H1 (cell line): ENCODE measurements at places on chromosomes 1 and 21.

DNA sequence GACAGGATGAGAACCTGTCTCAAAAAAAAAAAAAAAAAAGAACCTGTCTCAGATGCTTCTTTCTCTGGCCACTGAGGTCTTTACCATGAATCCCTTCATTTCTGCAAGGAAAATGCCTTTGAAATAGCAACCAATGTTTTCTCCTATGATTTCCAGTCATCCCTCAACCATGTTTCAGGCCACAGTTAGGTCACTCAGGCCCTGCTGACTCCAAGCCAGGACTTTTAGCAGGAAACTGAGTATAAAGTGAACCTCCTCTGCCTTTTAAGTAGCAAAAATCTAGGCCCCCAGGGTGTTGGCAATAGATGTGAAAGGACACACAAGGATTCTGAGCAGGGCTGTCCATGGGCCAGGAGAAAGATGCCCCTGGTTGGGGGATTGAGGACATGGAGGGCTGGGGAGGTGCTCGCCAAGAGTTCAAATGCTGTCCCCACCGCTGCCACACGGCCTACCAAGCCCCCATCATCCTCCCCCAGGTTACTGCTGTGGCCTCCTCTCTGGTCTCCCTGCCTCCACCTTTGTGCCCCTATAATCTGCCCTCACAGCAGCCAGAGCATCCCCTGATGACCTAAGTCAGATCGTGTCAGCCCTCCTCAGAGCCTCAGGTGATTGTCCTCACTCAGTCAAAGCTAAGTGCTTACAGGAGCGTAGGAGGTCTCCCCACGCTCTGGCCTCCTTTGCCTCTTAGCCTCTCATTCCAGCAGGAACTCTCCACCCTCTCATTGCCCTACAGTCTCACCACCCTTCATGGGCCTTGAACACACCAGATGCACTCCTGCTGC is 54.6 kb downstream of the MATN1 start:
- no peaks in the 10 kb centered on the region for H3K27me3 ChIP-seq
- no peak for DNase-seq
- no peaks in the 10 kb centered on the region for H3K36me3 ChIP-seq
- no peak overlapping the region for H3K27ac ChIP-seq

DNA sequence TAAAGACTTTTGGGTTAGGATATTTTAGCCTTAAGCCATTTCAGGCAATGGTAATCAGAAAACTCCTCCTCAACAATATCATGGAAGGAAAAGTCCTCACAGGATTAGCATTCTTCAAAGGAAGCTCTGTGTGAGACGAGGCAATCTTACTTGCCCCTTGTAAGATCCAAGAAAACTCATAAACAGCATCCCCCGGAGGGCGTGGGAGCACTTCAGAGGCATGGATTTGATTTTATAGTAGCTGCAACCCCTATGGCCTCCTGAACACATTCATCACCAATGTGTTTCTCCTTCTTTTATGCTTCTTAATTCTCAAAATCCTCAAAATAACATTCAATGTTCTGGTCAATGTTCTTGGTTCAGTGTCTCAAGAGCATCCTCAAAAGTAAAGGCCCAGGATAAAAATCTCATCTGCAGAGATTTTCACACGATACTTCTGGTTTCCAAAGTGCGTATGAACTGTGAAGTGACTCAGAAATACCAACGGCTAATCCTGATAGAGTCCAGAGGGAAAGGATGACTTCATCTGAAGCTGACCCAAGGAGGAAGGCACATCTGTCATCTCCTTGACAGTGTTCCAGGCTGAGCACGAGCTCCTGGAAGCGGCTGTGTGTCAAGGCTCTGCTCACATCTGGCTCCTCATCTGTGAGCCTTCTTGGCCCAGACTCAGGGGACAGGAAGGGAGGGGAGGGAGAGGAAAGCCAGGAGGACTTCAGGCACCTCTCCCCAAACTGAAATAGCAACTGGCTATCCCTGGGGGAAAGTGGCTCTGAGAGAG is 49.3 kb upstream of the PSEN2 start:
- H3K27me3 ChIP-seq: no peaks in the 10 kb centered on the region
- H3K36me3 ChIP-seq: no peaks in the 10 kb centered on the region
- no peak overlapping the region for H3K27ac ChIP-seq
- H3K4me3 ChIP-seq: no peak overlapping the region
- no peaks in the 10 kb centered on the region for H3K4me1 ChIP-seq

DNA sequence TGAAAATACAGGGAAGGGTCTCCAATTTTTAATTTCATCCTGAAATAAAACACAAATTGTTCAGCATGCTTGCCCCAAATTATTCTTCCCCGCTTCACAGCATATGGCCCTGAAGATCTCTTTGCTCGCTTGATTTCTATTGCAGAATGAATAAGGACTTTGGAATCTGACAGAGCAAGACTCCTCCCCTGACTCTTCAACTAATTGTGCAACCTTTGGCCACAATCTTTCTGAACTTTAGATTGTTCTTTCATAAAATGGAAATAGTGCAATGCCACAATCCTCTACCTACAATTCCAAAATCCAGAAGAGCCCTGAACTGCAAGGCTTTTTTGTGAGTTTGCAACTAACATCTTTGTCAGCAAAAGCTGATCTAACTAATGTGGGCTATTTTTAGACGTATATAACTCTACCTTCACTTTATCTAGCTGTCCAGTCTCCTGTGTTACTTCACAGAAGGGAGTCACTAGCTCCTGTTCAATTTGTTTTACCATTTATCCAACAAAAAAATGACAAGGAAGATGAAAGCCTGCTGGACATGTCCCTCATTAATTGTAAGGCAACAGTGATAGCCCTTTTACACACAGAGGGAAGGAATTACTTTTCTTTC is 13.4 kb downstream of the RNASEL start:
- no peak overlapping the region for H3K4me3 ChIP-seq
- H3K27ac ChIP-seq: no peak overlapping the region
- H3K36me3 ChIP-seq: no peaks in the 10 kb centered on the region
- no peak for DNase-seq
- H3K27me3 ChIP-seq: no peaks in the 10 kb centered on the region

- no peak overlapping the region for H3K27ac ChIP-seq
- no peak overlapping the region for H3K4me3 ChIP-seq
- no peaks in the 10 kb centered on the region for H3K36me3 ChIP-seq
- H3K4me1 ChIP-seq: peaks cover 7% of the 10 kb centered on the region
- no peak for DNase-seq
Measured at GRCh38 chr1:41418857-41419583, 57.8 kb downstream of the FOXO6 start.

GRCh38 chr1:225329041-225329440 is 98.8 kb downstream of the LBR start:
- H3K4me1 ChIP-seq: no peaks in the 10 kb centered on the region
- DNase-seq: no peak
- H3K36me3 ChIP-seq: no peaks in the 10 kb centered on the region
- H3K27ac ChIP-seq: no peak overlapping the region
- no peaks in the 10 kb centered on the region for H3K27me3 ChIP-seq

DNA sequence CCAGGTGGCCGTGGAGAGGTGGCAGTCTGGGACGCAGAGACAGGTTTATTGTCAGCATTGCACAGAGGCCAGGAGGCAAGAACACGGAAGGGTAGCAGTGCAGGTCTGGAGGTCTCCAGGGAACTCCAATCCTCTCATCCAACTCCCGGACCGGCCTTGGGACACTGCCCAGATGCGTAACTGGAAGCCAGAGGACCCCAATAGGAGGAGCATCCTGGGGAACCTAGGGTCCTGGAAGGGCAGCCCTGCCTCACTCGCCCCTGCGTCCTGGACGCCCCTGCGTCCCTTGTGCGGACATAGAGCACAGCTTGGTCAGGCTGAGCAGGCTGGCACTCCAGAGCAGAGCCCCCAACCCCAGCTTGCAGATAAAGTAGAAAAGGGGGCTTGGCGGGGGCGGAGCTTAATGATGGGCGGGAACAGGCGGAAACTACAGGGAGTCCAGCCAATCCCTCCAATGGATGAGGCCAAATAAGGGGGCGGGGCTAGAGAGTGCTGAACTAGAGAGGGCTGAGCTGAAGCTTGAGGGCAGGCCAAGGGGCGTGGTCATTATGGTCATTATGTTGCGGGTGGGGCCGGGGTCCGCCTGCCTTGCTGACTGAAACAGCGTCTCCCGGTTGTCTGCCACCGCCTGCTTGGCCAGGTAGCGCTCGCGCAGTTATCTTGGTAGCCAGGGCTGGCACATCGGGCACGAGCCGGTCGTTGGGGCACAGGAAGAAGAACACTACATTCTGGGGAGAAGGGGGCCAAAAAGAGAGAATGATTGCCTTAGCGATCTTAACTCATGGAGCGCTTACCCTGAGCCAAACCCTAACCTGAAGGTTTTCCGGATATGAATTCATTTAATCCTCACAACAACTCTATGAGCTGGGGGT is 3.7 kb upstream of the ARHGEF19 start:
- H3K4me3 ChIP-seq: peak overlapping the region; percentile 24; the same call in 1 of the 2 replicates
- no peaks in the 10 kb centered on the region for H3K36me3 ChIP-seq
- peak; percentile 95 for DNase-seq
- peaks cover 21% of the 10 kb centered on the region for H3K4me1 ChIP-seq
- H3K27ac ChIP-seq: no peak overlapping the region

DNA sequence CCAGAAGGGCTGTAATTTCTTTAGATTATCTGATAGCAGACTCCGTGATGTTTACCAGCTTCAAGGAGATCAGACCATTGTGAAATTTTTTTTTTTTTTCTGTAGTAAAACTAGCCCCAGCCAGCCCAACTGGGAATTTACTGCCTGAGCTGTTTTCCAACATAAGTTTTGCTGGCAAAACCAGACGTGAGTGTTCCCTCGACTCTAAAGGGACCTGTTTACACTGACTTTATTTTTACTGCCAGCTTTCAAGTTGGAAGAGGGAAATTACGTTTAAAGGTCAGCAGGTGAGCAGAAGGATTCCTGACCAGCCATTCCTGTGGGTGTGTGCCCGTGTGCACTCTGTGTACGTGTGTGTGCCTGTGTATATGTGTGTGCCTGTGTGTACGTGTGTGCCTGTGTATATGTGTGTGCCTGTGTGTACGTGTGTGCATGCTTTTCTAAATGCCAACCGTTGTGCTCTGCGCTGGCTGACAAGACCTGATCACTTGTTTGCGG is 374 bp downstream of the MAB21L3 start:
- peaks cover 1% of the 10 kb centered on the region for H3K27me3 ChIP-seq
- no peak for DNase-seq
- H3K4me1 ChIP-seq: no peaks in the 10 kb centered on the region
- no peaks in the 10 kb centered on the region for H3K36me3 ChIP-seq
- H3K27ac ChIP-seq: no peak overlapping the region

- no peak overlapping the region for H3K27ac ChIP-seq
- no peak overlapping the region for H3K4me3 ChIP-seq
- H3K36me3 ChIP-seq: no peaks in the 10 kb centered on the region
- no peaks in the 10 kb centered on the region for H3K27me3 ChIP-seq
- DNase-seq: no peak
Measured at GRCh38 chr1:157194731-157195520, 56.7 kb upstream of the ETV3 start.

- no peaks in the 10 kb centered on the region for H3K27me3 ChIP-seq
- peaks cover 15% of the 10 kb centered on the region for H3K36me3 ChIP-seq
- peak overlapping the region; percentile 69; the same call in 1 of the 2 replicates for H3K27ac ChIP-seq
- H3K4me3 ChIP-seq: peak overlapping the region; percentile 49
Measured at GRCh38 chr1:16145662-16146278, 10.1 kb downstream of the EPHA2 start.

DNA sequence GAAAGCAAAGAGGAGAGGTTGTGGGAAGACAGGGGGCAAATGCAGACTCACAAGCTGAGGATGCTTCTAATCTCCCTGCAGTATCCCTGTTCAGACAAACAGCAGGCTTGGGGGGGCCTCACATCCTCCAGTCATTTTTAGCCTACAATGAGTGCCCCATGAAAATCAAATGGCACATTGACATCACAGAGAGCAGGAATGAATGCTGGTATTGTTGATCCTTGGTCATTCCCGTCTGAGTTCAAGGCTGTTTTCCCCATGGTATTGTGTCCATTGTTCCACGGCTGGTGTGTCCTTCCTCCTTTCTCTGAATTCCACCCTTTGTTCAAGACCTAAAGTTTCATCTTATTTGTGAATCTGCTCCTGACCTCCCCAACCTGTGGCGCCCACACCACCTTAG is 545.6 kb downstream of the AJAP1 start:
- H3K4me3 ChIP-seq: no peak overlapping the region
- no peaks in the 10 kb centered on the region for H3K36me3 ChIP-seq

GRCh38 chr1:183097438-183098051 is 74.3 kb downstream of the LAMC1 start:
- peaks cover 24% of the 10 kb centered on the region for H3K4me1 ChIP-seq
- DNase-seq: no peak
- no peaks in the 10 kb centered on the region for H3K27me3 ChIP-seq
- H3K27ac ChIP-seq: no peak overlapping the region

DNA sequence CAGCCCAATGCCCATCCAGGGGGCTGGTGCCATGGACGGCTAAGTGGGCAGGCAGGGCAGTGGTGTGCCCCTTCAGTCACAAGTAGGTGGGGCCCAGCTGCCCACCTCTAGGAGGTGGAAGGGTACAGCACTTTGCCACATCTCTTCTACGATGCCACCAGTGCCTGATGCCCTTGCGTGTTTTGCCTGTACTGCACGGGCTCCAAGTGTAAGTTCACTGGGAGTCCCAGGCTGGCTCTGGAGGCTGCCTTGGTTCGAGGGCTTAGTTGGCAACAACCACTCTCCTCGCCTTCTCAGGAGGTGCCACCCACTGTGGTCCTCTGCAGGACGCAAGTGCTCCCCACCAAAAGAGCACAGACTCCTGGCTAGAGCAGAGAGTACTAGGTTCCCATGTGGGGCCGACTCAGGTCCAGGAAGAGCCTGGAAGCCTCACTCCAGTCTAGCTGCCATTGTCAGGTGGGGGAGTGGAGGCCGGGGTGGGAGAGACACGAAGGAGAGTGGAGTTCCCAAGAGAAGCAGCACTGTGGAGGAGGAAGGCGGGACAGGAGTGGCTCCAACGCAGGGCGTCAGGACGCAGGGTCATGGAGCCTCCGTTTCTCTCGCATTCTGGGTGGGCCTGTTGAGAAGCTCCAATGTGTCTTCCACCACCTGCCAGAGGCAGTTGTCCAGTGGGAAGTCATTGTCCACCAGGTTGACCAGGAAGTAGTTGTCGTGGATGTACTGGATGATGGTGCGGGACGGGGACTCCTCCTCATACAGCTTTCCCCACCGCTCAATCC is 15.5 kb downstream of the MTHFR start:
- DNase-seq: no peak
- peaks cover 22% of the 10 kb centered on the region for H3K4me1 ChIP-seq
- peaks cover 10% of the 10 kb centered on the region; the same call in 1 of the 2 replicates for H3K36me3 ChIP-seq
- no peaks in the 10 kb centered on the region for H3K27me3 ChIP-seq

- H3K27ac ChIP-seq: no peak overlapping the region
- H3K4me3 ChIP-seq: no peak overlapping the region
- H3K27me3 ChIP-seq: no peaks in the 10 kb centered on the region
- H3K4me1 ChIP-seq: no peaks in the 10 kb centered on the region
Measured at GRCh38 chr1:169072945-169073725, 33.4 kb upstream of the ATP1B1 start.

DNA sequence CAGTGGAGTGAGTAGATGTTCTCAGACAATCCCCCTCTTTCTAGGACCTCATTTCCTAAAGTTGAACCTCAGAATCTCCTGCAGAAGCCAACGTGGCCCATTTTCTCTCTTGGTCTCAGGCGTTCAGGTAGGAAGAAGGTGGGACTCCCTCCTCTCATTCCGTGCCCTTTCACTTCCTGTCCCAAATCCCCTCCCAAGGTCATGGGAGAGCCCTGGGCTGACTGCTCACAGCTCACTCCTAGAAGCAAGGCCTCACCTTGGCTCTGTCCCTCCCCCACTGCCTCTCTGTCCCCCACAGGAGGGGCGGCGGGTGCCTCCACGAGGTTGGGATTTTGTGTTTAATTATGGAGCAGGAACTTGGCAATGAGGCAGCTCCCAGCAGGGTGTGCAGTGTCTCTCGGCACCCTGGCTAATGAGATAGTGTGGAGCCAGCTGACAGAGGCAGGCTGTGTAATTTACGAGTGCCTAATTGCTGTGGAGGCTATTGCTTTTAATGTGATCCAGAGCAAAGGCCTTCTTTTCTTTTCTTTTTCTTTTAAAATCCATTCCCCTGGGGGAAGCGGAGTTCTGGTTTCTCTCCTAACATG is 9.1 kb upstream of the CDK18 start:
- no peak overlapping the region for H3K27ac ChIP-seq
- H3K36me3 ChIP-seq: no peaks in the 10 kb centered on the region
- H3K4me3 ChIP-seq: no peak overlapping the region
- H3K27me3 ChIP-seq: no peaks in the 10 kb centered on the region
